ENCODE measurements at places on chromosomes 13 and 19. TPM values are rescaled to one million over a fixed set of nuclear protein-coding genes. Genes with fewer than 3 reads are reported as not detected.

DNA sequence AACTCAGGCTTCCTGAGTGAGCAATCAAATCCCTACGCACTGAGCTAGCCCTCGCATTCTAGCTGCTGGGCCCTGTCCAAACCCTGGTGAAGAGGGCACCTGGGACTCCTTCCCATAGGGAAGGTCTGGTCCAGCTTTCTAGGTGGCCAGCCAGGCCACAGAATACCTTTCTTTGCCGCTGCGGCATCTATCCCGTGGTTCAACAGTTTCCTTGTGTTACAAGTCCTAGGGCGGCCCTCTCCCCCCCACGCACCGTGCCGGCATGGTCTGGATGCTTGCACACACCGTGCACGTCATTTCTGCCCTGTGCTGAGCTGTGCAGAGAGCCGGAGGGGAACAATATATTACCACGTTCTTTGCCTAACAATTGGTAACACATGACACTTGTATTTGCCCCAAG, 164.6 kb upstream of the TSHZ3 start:
- DNase-seq = no peak

DNA sequence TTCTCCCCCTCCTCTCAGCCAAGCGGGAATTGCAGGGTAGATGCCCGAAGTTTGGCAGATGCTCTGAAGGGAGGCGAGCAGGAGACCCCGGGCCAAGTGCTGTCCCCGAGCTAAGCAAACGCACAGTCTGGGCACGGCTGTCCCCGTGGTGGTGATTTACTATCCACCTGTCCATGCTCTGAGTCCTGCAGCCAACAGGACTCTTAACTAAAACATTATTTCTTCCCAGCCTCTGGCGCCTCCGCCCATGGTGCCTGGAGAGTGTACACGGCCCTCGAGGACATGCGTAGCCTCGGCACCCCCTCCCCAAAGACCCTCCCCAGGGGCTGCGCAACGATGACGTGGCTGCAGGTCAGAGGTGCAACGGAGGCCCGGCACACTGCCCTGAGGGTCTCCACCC, 7.6 kb downstream of the TINCR start:
- no peak for DNase-seq

The SYNGR4 gene
- not detected for total RNA-seq

DNA sequence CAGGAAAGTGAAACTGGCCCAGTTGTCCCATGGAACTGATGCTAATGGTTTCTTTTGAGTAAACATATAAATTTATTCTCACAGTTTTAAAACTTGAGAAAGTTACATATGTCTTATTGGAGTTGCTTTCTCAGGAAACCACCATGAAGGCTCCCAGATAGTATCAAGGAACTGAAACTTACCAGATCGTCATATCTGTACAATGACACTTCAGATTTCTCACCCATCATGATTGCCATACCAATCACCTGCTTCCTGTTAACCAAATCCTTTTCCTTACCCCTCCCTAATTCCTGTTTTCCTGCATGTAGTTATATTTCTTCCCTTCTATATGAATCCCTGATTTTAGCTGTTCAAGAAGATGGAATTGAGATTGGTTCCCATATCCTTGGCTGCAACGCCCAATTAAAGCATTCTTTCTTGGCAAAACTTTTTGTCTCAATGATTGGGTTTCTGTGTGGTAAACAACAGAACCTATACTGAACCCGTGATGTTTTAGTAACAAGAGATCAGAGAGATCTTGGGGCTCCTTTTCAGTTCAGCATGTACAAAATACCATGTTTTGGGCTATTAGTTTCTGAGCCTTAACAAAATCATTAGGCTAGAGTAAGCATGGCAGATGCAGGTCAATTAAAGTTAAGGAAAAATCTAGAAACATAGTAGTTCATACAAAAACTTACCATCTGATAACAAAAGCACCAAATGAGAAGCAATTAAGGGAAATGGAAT, 781.3 kb upstream of the MIR17HG start:
- no peak for DNase-seq

The RNF225 gene
- not detected for total RNA-seq

The PLEKHJ1 gene
- 33.4 TPM for total RNA-seq

GRCh38 chr19:35704218-35704617, at the start of gene ZBTB32:
TSS of gene ZBTB32 (plus strand) at chr19:35704558. CDS start at chr19:35714627, 10,069 bp downstream.
- DNase-seq = peak; percentile 46

GRCh38 chr19:50268041-50268440, 61.1 kb downstream of the KCNC3 start:
- no peak for DNase-seq

- no peak for DNase-seq
Measured at GRCh38 chr13:99991828-99992775, 10.5 kb downstream of the ZIC2 start.

- no peak for DNase-seq
Measured at GRCh38 chr19:42069619-42070351, at the start of gene GRIK5. TSS of gene GRIK5 (minus strand) at chr19:42070206. CDS start at chr19:42065770, 4,436 bp downstream.

The SHC2 gene
- total RNA-seq = 3.3 TPM

DNA sequence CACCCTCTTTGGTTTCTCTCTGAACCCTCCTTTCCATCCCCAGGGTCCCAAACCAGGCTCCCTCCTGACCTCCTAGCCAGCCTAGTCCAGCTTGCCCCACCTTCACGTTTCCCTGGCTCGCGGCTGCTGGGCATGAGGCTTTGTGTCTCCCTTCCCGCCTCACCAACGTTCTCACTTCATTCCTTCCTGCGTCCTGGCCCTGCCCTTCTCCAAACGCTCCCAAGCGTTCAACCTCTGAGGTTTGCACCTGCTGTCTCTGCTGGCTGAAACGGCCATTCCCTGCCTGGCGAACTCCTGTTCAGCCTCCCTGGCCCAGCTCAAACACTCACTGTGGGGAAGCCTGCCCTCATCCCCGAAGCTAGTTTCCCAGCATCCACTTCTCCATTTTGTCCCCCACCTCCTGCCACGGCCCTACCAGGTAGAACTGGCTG, 12.4 kb downstream of the EPS8L1 start:
- no peak for DNase-seq

The CD37 gene
- not detected for total RNA-seq

The LHFPL6 gene
- total RNA-seq = 109 TPM

GRCh38 chr19:44051650-44052402, at the start of gene ZNF223:
TSS of gene ZNF223 (plus strand) at chr19:44052036. CDS start at chr19:44055177, 3,141 bp downstream.
- peak; percentile 92 for DNase-seq

- DNase-seq = no peak
Measured at GRCh38 chr19:49551531-49551930, 23.7 kb downstream of the RCN3 start.

DNA sequence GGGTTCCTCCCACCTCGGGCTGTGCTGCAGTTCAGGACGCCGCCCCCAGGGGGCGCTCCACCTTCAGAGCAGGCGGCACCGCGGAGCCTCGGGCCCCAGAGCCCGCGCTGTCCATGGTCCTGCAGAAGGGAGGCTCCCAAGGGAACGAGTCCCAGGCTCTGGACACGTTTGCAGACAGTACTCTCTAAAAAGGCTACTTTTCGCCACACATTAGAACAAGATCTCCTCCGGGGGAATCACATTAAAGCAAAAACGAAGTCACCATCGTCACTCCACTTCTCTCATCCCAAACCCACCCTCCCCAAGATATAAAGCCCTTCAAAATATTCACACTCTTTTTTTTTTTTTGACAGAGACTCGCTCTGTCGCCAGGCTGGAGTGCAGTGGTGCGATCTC, 4.6 kb upstream of the SIGLEC10 start:
- DNase-seq = peak; percentile 66

DNA sequence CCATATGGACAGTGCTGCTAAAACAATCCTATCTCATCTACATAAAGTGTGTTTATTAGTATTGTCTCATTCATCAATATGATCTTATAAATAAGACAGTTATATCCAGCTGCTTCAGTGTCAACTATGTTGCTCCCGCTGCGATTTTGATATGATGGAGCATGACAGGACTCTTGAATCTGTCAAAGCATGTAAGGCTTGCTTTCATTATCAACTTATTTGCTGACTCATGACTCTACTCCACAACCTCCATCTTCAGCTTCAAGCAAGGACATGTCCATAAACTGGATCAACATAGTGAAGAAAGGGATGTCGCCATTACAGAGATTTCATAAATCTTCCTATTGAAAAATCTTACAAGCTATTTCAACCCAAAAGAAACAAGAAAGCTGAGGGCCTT, 2812.6 kb downstream of the PCDH9 start:
- DNase-seq = no peak

The OR7A5 gene
- total RNA-seq = not detected

GRCh38 chr19:35040826-35041547, 534 bp upstream of the HPN start:
- peak; percentile 27 for DNase-seq

- no peak for DNase-seq
Measured at GRCh38 chr19:55626350-55626749, 2.0 kb upstream of the ZNF784 start.

DNA sequence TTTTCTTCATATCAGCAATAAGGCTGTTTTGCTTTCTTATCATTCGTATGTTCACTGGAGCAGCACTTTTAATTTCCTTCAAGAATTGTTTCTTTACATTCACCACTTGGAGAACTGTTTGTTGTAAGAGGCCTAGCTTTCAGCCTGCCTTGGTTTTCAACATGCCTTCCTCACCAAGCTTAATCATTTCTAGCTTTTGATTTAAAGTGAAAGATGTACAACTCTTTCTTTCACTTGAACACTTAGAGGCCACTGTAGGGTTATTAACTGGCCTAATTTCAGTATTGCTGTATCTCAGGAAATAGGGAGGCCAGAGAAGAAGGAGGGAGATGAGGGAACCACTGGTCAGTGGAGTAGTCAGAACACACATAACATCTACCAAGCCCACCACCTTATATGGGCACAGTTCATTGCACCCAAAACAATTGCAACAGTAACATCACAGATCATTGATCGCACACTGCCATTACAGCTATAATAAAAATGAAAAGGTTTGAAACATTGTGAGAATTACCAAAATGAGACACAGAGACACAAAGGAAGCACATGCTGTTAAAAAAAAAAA, 181.4 kb upstream of the TUBA3C start:
- no peak for DNase-seq

The PIH1D1 gene
- 151 TPM for total RNA-seq

DNA sequence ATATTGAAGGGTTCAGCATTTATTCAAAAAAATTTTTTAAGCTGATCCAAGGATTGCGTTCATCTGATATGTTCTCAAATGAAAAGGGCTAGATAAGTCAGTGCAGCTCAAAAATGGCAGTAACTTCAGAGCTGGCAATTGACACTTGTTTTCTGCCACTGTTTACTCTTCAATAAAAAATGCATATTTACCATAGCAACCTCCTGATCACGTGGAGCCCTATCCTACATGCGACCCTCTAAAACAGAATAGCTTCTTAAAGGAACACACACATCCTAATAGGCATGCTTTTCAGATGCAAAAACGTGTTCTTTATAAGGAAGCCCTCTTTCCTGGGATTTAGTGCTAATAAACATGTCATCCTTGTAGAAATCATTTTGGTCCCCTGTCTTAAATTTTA, 150.2 kb downstream of the ZNF536 start:
- DNase-seq = no peak

DNA sequence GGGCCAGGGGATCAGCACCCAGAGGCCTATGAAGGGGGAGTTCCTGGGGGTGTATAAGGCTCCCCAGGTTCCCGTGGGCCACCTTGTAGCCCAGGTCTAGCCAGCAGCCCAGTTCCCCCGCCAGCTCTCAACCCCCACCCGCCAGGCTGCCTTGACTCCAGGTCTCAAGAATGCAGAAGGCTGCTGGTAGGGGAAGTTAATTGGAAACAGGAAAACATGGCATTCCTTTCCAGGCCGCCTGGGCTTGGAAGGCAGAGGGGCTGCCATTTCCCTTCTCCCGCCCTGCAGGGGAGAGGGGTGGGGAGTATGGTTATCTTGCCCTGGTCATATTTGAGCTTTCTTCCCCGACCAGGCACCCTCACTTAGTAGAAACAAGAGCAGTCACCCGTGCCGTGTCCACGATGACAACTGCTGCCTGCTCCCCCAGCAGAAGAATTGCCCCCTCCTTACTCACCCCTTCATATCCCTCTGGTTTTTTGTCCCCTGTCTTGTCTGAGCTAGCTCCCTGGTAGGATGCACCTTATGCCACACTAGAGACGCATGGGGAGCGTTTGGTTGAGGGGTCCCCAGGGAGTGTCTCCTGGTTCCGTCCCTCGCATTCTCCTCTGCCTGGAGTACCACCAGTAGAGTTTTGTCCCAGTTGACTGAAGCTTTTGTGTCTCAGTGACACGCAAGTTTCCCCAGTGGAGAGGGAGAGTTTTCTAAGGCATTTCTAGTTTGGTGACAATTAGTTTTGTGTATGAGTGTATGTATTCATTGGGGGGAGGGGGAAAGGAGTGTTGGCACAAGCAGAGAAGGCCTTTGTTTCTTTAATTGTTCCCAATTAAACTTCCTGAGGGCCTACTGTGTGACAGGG, 4.5 kb downstream of the BICRA start:
- peak; percentile 83 for DNase-seq

The ZNF234 gene
- 5.6 TPM for total RNA-seq

- no peak for DNase-seq
Measured at GRCh38 chr13:37811441-37811840, 58.1 kb downstream of the TRPC4 start.

- DNase-seq = no peak
Measured at GRCh38 chr13:22000191-22000590, 329.3 kb downstream of the FGF9 start.

- peak; percentile 63 for DNase-seq
Measured at GRCh38 chr13:28451482-28452217, 43.3 kb downstream of the FLT1 start.

DNA sequence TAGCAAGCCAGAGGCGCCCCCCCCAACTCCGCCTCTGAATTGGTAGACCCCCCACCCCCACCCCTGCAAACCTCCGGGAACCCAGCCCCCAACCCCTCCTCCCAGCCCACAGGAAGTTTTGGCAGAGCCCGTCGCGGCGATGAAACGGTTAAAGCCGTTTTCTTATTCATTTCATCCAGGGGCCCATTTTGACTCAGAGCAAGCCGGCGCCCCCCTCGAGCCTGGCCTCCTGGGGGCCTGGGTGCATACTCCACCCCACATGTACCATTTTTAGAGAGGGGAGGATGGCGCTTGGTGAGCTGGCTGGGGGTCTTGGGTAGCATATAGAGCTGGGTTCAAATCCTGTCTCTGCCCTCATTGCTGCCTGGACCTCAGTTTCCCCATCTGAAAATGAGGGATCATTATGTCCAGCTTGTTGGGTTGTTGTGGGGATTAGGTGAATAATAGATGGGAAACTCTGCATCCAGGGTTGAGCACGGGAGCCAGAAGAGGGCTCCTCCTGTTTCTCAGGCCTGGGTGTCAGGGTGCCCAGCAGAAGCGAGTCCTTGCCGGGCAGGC, 7.9 kb upstream of the JUNB start:
- no peak for DNase-seq

The TMTC4 gene
- 19.5 TPM for total RNA-seq

DNA sequence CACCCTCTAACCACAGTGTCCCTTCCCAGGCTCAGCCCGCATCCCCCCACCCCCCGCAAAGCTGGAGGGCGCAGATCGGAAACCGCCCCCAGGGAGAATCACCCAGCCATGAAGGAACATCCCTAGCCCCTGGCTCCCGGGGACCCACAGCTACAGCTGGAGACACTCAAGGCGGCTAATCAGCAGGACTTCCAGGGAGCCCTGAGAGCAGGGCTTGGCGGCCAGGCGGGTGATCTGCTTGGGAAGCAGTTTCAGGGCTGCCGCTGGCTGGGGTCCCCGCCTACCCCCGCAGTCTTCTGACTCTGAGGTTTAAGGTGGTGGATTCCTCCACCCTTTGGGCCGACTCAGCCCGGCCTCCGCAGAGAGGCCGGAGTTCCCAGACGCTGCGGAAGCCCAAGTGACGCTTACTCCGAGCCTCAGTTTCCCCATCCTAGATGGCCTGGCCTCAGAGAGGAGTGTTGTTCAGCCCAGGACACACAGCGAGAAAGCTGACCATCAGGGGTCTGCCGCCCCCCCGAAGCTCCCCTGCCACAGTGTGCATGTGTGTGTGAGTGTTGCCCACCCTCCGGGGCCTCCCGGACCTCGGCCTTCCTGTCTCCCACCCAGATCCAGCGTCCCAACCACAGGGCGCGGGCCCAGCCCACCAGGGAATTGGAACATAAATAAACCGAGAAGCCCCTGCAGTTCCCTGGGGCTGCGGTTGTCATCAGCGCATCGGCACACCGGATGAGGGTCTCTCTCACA, 9.8 kb downstream of the FUT6 start:
- no peak for DNase-seq
